ENCODE measurements at places on chromosomes 2 and 18. TPM values are rescaled to one million over a fixed set of nuclear protein-coding genes. Genes with fewer than 3 reads are reported as not detected.

MC4R gene
- total RNA-seq: not detected

DSG4 gene
- not detected for total RNA-seq

GALNT3 gene
- total RNA-seq: 0.66 TPM

EPAS1 gene
- 120 TPM for total RNA-seq
